Lung (tissue), 17 donors: ENCODE measurements at places on chromosomes 11 and 22. TPM values are rescaled to one million over a fixed set of nuclear protein-coding genes. Genes with fewer than 3 reads are reported as not detected.

The PRR5 gene
- 9.1 TPM for polyA plus RNA-seq

The OSM gene
- 33.2 TPM for polyA plus RNA-seq

The TSPAN18 gene
- polyA plus RNA-seq, result 8.3 TPM

The C11orf21 gene
- polyA plus RNA-seq, result 4.3 TPM

The PAX6 gene
- not detected for polyA plus RNA-seq

The TH gene
- polyA plus RNA-seq, result not detected

The ABCG4 gene
- 0.10 TPM for polyA plus RNA-seq

The GALNT18 gene
- 109 TPM for polyA plus RNA-seq

The C11orf91 gene
- polyA plus RNA-seq, result not detected

DNA sequence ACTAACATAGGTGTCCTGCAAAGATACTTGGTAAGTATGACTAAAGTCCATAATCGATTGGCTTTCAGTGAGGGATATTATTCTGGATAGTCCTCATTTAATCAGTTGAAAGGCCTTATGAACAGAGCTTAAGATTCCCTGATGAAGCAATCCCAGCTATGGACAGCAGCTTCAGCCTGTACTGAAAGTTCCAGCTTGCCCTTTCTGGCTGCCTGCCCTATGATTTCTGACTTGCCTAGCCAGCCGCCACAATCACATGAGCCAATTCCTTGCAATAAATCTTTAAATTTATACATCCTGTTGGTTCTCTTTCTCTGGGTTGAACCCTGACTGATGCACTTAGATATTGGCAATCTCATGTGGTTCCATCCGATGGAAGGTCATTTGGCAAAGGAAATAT lies 759.0 kb upstream of the API5 start:
- DNase-seq, result peak; percentile 91

- DNase-seq, result no peak
Measured at GRCh38 chr11:92253421-92253820, 28.8 kb downstream of the FAT3 start.

DNA sequence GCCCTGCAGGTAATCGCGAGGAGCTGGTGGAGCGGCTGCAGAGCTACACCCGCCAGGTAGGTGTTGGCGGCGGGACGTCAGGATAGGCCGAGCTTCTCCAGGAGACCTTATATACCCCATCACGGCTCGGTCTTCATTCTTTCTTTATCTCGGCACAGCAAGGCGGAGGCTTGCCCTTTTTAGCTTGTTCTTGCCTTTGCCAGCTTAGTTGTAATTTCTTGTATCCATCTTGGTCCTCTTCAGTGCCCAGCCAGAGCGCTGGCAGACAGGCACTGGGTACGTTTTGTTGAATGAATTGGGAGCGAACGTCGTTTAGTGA lies 459 bp downstream of the SF3B2 start:
- no peak for DNase-seq

- DNase-seq, result no peak
Measured at GRCh38 chr11:75859614-75860013, 44.6 kb downstream of the UVRAG start.

DNA sequence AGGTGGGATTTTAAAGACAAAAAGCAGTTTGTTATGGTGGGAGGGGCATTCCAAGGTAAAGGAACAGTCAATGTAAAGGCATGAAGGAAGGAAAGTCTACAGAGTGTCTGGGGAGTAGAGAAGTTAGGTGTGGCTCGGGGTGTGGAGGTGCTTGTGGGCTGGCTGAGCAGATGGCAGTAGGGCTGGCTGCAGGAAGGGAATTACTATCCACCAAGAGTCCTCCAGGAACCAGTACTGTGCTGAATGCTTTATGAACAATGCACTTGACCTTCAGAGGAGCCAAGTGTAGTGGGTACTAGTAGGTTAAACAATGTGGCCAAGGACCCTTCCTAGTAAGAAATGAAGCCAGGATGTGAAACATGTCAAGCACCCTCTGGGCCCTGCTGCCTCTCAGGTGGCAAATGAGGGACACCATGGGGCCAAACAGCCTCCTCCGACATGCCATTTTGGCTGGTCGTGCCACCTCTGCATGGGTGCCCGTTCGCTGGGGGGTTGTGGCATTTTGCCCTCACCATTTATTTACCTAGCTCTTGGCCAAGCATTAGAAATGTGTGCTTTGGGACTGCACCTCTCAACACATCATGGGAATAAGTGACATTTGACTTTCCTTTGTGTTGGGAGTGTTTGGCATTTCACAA lies 123.6 kb upstream of the TENM4 start:
- DNase-seq, result no peak

GRCh38 chr22:21865041-21865440 lies 2.4 kb downstream of the MAPK1 start:
- peak; percentile 92 for DNase-seq

DNA sequence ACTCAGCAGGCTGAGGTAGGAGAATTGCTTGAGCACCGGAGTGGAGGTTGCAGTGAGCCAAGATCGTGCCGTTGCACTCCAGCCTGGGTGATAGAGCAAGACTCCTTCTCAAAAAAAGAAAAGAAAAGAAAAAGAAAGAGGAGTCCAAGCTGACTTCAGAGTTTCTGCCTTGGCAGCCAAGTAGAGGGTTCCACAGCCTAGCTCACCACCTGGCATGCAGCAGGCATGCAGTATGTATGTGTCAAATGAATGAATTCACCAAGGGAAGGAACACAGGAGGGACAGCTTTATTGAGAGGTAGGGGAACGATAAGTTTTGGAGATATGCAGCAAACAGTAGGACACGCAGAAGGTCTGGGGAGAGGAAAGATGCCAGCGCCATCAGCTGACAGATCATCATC lies 230.4 kb downstream of the BUD13 start:
- DNase-seq, result no peak

GRCh38 chr11:43998308-43998707 lies 49.5 kb upstream of the ACCSL start:
- DNase-seq, result no peak

DNA sequence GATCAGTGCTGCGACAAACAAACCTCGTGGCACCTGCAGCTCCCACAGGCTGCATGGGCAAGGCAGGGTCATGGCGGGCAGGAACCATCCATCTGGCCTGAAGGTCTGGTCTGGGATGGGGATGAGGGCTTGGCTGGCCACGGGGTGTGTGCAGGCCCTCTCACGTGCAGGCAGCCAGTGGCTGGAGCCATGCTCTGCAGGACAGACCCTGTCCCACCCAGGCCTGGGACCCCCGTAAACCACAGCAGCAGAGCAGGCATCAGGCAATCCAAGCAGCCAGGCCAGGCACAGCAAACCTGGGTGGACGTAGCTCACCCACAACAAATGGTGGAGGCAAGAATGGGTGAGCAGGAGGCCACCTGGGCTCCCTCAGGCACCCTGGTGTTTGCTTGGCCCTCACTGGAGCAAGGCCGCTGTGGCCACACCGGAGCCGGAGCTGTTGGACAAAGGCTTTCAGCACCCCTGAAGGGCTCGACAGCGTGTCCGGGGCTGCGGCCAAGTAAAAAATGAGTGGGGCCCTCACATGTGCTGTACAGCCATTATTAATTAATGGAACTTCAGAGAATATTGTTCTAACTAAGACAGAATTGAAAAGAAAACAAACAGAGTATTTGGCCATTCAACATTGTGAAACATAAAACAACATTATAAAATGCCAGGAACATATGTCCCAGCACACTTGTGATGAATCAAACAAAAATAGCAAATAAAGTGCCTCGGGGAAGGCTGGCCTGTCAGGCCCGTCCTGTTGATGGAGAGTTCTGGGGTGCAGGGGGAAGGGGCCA lies 24.0 kb upstream of the GNB1L start:
- DNase-seq, result no peak

- DNase-seq, result peak; percentile 55
Measured at GRCh38 chr11:17734418-17734911, at the start of gene KCNC1. Gene KCNC1 (plus strand): TSS chr11:17734781. CDS start chr11:17736003, 1,222 bp downstream.

GRCh38 chr11:107704451-107704850 lies 7.4 kb downstream of the SLN start:
- no peak for DNase-seq

DNA sequence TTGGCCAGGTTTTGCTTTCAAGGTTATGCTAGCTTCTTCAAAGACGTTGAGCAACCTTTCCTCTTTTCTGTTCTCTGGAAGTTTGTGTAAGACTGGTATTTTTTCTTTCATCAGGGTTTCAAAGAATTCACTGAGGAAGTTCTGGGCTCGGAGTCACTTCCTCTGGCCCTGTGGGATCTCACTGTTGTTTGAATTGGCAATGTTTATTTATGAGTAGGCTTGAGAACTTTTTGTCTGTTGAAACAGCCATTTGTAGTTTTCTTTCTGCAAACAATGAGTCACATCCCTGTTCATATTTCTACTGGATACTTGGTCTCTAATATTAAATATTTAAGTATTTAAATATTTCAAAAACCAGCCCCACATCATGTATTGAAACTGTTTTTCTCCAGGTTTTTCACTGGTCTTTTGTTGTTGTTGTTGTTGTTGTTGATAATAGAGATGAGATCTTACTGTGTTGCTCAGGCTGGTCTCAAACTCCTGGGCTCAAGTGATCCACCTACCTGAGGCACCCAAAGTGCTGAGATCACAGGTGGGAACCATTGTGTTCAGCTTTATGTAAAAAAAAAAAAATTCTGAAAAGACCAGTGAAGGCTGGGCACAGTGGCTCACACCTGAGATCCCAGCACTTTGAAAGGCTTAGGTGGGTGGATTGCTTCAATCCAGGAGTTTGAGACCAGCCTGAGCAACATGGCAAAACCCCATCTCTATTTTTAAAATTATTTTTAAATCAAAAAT lies 26.9 kb downstream of the SUSD2 start:
- peak; percentile 83 for DNase-seq

DNA sequence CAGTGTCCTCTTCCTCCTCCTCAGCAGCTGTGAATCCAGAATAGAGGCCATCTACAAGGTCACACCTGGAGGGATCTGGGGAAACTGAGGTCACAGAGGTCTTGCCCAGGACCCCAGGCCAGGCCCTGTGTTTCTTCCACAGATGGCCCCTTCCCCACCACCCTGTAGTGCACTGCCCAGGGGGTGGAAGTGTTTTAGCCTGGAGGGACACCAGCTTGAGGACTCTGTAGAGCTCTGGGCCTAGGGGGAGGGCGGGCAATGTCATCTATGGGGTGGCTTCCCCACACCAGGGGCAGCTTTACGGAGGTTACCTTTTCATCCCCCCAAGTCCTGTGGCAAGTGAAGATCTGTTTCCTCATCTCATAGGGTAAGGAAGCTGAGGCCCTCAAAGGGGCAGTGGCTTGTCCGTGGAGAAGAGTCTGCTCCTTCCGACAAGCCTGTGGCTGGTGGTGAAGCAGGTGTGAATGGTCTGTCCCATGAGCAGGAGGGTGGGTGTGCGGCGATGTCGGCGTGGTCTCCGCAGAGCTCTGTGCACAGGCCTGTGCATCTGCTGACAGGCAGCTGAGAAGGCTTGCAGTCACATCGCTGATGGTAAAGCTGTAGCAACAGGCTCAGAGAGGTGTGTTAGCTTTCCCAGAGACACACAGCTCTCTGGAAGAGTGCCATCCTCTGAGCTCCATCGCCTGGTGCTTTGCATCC lies 74.1 kb upstream of the WNT7B start:
- no peak for DNase-seq

DNA sequence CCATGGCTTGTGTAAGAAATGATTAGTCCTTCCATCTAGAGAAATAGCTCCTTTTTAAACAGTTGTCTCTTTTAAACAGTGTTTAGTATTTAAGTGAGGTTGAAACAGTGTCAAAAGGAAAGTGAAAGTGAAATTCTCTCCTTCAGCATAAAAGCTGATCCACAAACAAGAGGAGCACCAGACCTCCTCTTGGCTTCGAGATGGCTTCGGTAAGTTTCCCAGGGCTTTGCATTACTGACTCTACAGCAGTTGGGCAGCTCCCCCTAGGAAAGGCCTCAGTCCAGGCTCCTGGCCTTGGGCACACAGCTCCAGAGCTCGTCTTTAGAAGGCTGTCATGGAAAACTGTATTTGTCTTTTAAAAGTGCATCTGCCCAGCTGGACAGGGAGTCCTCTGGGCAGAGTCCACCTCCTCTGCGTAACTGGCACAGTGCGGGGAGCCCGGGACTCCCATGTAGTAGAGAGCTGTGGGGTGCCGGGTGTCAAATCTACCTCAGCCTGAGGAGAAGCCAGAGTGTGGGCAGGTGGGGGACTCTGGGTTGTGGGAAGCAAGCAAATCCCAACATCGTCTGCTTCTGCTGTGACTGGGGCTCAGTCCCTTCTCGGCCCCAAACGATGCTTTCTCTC lies at the start of gene PLAAT4:
Gene PLAAT4, plus strand, starts transcription at position 140 of the 624 bp plus-strand sequence. Its CDS starts 61 bp downstream, at position 201.
- peak; percentile 59 for DNase-seq

GRCh38 chr11:1761857-1762536 lies 1.7 kb downstream of the CTSD start:
- DNase-seq, result no peak

DNA sequence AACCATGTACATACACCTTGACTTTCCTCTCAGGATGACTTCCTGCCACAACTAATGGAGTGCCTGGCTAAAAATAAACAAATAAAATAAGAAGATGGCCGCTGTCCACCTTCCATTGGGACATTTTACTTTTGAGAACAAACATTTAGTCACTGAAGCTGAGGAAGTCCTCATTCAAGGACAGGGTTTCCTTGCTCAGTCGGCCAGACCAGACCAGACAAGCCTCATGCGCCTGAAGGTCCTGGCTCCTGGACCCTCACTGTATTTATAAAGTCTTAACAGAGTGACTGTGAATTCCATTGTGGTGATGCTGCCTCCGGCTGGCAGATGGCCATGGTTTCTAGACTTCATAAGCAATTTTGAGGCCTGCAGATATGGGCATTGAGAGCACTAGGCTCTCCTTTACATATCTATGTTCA lies 114.5 kb downstream of the MAML2 start:
- DNase-seq, result peak; percentile 97

DNA sequence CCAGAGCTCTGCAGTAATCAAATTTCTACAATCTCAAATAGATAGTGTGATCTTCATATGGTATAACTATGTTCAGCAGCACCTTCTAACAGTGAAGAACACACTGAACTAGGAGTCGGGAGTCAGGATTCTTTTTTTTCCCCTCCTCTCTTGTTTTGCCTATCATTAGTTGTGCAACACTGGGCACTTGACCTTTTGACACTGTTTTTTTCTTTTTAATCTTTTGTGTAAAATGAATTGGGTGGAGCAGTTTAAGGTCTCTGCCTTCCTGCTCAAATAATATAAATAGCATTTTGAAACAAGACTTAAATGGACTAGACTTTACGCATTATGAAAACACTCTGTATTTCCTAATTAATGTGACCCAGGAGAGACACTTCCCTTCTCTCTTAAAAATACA lies 39.7 kb downstream of the CTSC start:
- DNase-seq, result no peak

- no peak for DNase-seq
Measured at GRCh38 chr11:68093565-68093964, 27.6 kb downstream of the CHKA start.

- no peak for DNase-seq
Measured at GRCh38 chr11:25038131-25038530, 541.3 kb downstream of the LUZP2 start.

- peak; percentile 96 for DNase-seq
Measured at GRCh38 chr22:30196141-30196879, 50.2 kb downstream of the LIF start.
